ENCODE measurements at places on chromosomes 4 and X. TPM values are rescaled to one million over a fixed set of nuclear protein-coding genes. Genes with fewer than 3 reads are reported as not detected.

NUP54 gene
- total RNA-seq = 54.7 TPM

HSFX2 gene
- total RNA-seq = 0.28 TPM

KLKB1 gene
- total RNA-seq = 0.48 TPM

ZNF141 gene
- 43.4 TPM for total RNA-seq

RRH gene
- not detected for total RNA-seq

MAGED2 gene
- 77.3 TPM for total RNA-seq

SNCA gene
- 1.7 TPM for total RNA-seq

NLRP2B gene
- not detected for total RNA-seq

TNMD gene
- not detected for total RNA-seq

SLC25A5 gene
- total RNA-seq = 321 TPM

DMRTC1B gene
- total RNA-seq = 0.20 TPM

CLRN2 gene
- total RNA-seq = not detected

ASB9 gene
- total RNA-seq = 0.83 TPM

IQSEC2 gene
- 0.82 TPM for total RNA-seq

SMAD1 gene
- total RNA-seq = 0.96 TPM

SHISA3 gene
- 0.85 TPM for total RNA-seq

CLDN22 gene
- not detected for total RNA-seq

TMSB4X gene
- 8,464 TPM for total RNA-seq

KDM6A gene
- 37.5 TPM for total RNA-seq

PSAPL1 gene
- total RNA-seq = not detected

ADH1A gene
- total RNA-seq = not detected

MTNR1A gene
- total RNA-seq = not detected

LAMP2 gene
- 41.8 TPM for total RNA-seq

CNKSR2 gene
- total RNA-seq = 9.0 TPM

TMPRSS11A gene
- not detected for total RNA-seq

ARHGAP6 gene
- total RNA-seq = not detected

FMR1NB gene
- total RNA-seq = not detected

SLC25A43 gene
- total RNA-seq = 7.3 TPM

CT83 gene
- not detected for total RNA-seq

ARHGEF6 gene
- total RNA-seq = 85.0 TPM

All from activated naive CD8-positive, alpha-beta T cell treated with anti-CD3 and anti-CD28 coated beads, Interleukin-2, amount 10 ng/mL, durations not matched to agents 7 days and 5 days (primary cell).